ENCODE measurements at places on chromosomes 1 and 21. TPM values are rescaled to one million over a fixed set of nuclear protein-coding genes. Genes with fewer than 3 reads are reported as not detected.

DNA sequence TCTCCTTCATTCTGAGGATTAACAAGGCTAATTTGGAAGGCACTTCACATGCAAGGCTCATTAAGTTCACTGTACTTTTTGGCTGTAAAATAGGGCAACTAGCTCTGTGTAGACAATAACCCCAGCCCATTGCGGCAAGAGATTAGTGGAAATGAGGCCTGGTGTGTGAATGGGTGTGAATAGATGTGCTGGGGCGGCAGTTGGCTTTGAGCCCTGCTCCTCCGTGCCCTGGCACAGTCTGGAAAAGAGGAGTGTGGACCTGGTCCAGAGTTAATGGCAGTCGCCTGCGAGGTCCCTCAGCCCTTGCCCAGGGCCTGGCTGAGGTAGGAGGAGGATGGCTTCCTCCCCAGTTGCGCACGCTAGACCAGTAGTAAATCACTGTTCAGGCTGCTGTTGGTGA, 4.8 kb downstream of the KISS1 start:
- H3K4me1 ChIP-seq: peaks cover 6% of the 10 kb centered on the region
- no peak overlapping the region for H3K4me3 ChIP-seq
- H3K27ac ChIP-seq: no peak overlapping the region
- no peak for DNase-seq
- H3K36me3 ChIP-seq: no peaks in the 10 kb centered on the region

- H3K27me3 ChIP-seq: no peaks in the 10 kb centered on the region
- H3K4me1 ChIP-seq: no peaks in the 10 kb centered on the region
- no peaks in the 10 kb centered on the region for H3K36me3 ChIP-seq
- no peak overlapping the region for H3K4me3 ChIP-seq
- no peak overlapping the region for H3K27ac ChIP-seq
Observed at GRCh38 chr1:232034556-232034955, 408.0 kb downstream of the DISC1 start.

DNA sequence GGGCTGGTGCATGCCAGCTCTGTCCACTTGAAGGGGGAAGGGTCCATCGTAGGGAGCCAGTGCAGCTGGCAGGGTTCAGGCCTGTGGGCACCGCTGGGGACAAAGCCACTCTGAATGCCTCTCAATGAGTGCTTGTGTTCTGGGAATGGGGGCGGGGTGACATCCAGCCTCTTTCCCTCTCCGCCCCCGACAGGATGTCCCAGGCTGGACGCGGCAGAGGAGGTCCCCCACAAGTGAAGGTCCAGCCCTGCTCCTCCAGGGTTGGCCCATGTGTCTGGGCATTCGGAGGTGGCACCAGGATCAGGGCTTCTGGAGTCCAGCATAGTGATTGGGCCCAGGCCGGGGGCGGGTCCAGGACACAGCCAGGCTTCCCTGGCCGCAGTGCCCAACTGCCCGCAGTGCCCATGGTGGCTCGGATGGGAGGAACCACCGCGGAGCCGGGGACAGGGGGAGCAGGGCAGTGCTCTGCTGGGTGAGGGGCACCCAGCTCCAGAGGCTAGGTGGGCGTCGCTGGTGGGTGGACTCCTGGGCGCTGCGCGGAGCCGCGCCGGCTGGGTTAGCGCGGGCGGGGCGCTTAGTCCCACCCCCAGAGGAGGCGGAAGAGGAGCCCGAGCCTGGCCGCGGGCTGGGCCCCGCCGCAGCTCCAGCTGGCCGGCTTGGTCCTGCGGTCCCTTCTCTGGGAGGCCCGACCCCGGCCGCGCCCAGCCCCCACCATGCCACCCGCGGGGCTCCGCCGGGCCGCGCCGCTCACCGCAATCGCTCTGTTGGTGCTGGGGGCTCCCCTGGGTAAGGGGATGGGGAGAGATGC, at the start of gene SHISA4:
Gene SHISA4, plus strand, starts transcription at position 617 of the 808 bp plus-strand sequence. Its CDS starts 97 bp downstream, at position 714.
- H3K4me3 ChIP-seq: peak within 1 kb of the TSS; percentile 74
- peak within 1 kb of the TSS; percentile 86 for H3K27ac ChIP-seq
- no peak for DNase-seq
- H3K4me1 ChIP-seq: peaks cover 81% of the 10 kb centered on the region
- no peaks in the 10 kb centered on the region for H3K36me3 ChIP-seq

DNA sequence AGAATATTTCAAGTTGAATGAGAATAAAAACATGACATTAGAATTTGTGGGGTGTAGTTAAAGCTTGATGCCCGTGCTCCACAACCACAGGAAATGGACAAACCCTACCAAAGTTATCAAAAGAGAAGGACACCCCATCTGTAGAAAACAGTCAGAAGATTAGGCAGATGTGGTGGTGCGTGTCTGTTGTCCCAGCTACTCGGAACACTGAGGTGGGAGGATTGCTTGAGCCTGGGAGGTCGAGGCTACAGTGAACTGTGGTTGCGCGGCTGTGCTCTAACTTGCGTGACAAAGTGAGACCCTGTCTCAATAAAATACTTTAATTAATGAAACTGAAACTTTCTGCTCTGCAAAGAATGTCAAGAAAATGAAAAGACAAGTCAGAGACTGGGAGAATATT, 1.5 kb upstream of the SPATC1L start:
- peaks cover 7% of the 10 kb centered on the region for H3K36me3 ChIP-seq
- H3K4me1 ChIP-seq: peaks cover 63% of the 10 kb centered on the region
- H3K27ac ChIP-seq: no peak overlapping the region
- DNase-seq: peak; percentile 55
- no peak overlapping the region for H3K4me3 ChIP-seq

LY9 gene
- total RNA-seq: not detected

BSND gene
- not detected for total RNA-seq

DNA sequence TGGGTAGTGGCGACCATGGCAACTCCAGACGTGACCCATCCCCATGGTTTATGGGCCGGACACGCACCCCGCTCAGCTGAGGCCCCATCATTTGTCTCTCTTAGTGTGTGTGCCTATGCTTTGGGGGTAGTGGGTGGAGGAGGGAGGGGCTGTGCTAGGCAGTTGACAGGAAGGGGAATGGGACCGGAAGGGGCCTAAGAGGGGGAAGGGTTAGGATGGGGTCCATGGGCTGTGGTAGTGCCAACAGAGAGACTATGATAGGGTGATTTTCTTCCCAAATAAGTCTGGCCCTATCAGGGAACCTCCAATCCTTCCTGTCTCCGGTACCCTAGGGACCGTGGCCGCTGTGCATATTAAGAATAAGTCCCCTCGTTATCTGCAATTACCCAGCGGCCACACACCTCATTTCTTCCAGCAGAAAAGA, 9.9 kb downstream of the DMAP1 start:
- H3K4me3 ChIP-seq: no peak overlapping the region
- H3K36me3 ChIP-seq: peaks cover 42% of the 10 kb centered on the region
- DNase-seq: no peak
- H3K27ac ChIP-seq: no peak overlapping the region
- no peaks in the 10 kb centered on the region for H3K4me1 ChIP-seq
- no peaks in the 10 kb centered on the region for H3K27me3 ChIP-seq

DNA sequence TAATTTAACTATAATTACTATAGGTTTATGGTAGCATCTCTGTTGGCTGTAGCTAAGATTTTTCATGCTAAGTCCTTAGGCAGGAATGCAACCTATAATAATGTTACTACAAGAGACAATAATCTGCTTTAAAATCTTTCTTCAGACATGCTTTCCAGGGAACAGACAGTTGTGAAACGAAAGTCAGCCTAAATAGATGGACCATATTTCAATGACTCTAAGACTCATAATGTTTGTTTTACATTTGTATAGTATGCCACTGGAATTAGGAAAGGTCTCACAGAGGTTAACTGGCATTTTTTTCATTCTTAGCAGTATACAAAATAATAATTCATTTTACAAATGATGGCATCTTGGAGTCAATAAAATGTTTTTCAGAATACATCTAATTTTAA, 8.1 kb downstream of the RERE start:
- no peak overlapping the region for H3K4me3 ChIP-seq
- H3K4me1 ChIP-seq: peaks cover 51% of the 10 kb centered on the region
- no peak for DNase-seq
- H3K27me3 ChIP-seq: no peaks in the 10 kb centered on the region
- no peaks in the 10 kb centered on the region for H3K36me3 ChIP-seq

GRCh38 chr1:110896090-110896489, 23.1 kb downstream of the CD53 start:
- no peak for DNase-seq
- H3K4me3 ChIP-seq: no peak overlapping the region
- no peaks in the 10 kb centered on the region for H3K36me3 ChIP-seq
- H3K27ac ChIP-seq: no peak overlapping the region

CFHR4 gene
- not detected for total RNA-seq

FLG2 gene
- total RNA-seq: not detected

- H3K4me3 ChIP-seq: peak overlapping the region; percentile 81
- peaks cover 25% of the 10 kb centered on the region for H3K36me3 ChIP-seq
- no peaks in the 10 kb centered on the region for H3K27me3 ChIP-seq
- H3K27ac ChIP-seq: peak overlapping the region; percentile 95
- peaks cover 40% of the 10 kb centered on the region for H3K4me1 ChIP-seq
- no peak for DNase-seq
Observed at GRCh38 chr1:225923381-225923691, 714 bp downstream of the PYCR2 start.

ATP1A4 gene
- 0.17 TPM for total RNA-seq

DNA sequence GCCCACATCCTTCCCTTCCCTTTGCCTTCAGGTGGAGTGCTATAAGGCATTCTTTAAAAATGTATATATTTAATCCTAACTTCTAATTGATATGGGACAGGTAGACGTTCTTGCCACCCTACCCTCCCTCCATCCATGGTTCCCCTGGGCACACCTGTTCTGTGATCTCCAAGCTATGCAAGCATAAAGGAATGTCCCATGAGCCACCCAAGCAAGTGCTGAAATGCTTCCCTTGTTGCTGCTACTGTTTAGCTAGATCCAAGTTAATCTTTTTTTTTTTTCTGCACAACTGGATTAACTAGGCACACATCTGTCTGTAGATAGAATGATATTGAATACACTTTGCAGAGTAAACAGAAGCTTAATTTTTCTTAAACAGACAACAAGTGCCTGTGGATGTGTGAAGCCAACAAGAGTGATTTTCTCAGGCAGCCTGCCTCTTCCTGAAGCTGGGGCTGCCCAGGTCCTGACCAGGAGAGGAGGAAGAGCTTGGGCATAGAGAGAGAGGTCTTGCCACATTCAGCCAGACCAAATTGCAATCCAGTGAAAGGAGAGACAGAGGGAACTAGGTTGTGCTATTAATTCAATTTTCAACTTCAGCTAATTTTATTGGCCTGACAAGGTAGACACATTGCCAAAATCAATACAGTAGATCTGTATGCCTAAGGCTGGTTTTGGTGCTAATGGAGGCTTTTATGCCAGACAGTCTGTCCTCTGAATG, 28.2 kb upstream of the ATP1B1 start:
- H3K27ac ChIP-seq: no peak overlapping the region
- no peaks in the 10 kb centered on the region for H3K4me1 ChIP-seq
- DNase-seq: peak; percentile 66
- H3K36me3 ChIP-seq: no peaks in the 10 kb centered on the region
- H3K27me3 ChIP-seq: no peaks in the 10 kb centered on the region

TMEM52 gene
- 6.3 TPM for total RNA-seq

DNA sequence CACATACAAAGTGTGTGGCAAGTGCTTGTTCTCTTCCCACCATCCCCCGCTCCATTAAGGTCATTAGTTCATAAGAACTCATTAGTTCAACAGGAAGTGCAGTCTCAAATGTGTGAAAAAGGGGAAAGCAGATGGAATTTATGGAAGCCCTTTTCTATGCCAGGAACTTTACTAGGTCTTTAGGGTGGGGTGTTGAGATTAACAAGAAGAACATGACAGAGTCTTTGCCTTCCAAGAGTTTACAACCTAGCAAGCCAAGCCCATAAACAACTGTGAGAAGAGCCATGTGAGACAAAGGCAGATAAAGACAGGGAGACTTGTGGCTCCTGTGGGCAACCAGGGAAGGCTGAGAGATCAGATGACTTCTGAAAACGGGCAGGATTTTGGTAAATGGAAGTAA, 21.4 kb downstream of the PLEKHA6 start:
- H3K27ac ChIP-seq: no peak overlapping the region
- H3K4me1 ChIP-seq: peaks cover 32% of the 10 kb centered on the region
- H3K4me3 ChIP-seq: no peak overlapping the region
- no peaks in the 10 kb centered on the region for H3K36me3 ChIP-seq
- DNase-seq: no peak
- no peaks in the 10 kb centered on the region for H3K27me3 ChIP-seq

DNA sequence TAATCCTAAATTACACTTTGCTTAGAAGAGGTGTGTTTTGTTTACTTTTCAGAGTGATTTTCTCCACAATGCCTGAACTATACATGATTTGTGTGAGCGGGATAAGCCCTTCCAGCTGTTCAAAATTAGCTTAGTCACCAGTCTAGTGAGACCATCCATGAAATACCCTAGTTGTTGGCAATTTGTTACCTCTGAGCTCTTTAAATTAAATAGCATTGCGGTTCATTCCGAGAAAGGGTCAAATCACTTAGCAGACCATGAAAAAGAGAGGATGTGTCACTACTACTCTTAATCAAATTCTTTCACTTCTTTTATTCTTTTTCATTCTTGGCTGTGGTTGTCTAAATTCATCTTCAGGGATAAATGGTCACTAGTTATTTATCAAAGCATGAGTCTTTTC, 11.9 kb upstream of the VAV3 start:
- H3K36me3 ChIP-seq: no peaks in the 10 kb centered on the region
- DNase-seq: no peak
- H3K27ac ChIP-seq: no peak overlapping the region
- no peaks in the 10 kb centered on the region for H3K4me1 ChIP-seq
- H3K27me3 ChIP-seq: no peaks in the 10 kb centered on the region

DNA sequence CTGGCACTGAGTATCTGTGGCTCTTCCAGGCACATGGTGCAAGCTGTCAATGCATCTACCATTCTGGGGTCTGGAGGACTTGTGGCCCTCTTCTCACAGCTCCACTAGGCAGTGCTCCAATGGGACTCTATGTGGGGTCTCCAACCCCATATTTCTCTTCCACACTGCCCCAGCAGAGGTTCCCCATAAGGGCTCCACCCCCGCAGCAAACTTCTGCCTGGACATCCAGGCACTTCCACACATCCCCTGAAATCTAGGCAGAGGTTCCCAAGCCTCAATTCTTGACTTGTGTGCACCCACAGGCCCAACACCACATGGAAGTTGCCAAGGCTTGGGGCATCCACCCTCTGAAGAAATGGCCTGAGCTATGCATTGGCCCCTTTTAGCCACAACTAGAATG, 18.8 kb downstream of the ODF2L start:
- no peaks in the 10 kb centered on the region for H3K27me3 ChIP-seq
- DNase-seq: no peak
- H3K27ac ChIP-seq: no peak overlapping the region
- peaks cover 2% of the 10 kb centered on the region for H3K4me1 ChIP-seq
- H3K4me3 ChIP-seq: no peak overlapping the region
- H3K36me3 ChIP-seq: no peaks in the 10 kb centered on the region

DNA sequence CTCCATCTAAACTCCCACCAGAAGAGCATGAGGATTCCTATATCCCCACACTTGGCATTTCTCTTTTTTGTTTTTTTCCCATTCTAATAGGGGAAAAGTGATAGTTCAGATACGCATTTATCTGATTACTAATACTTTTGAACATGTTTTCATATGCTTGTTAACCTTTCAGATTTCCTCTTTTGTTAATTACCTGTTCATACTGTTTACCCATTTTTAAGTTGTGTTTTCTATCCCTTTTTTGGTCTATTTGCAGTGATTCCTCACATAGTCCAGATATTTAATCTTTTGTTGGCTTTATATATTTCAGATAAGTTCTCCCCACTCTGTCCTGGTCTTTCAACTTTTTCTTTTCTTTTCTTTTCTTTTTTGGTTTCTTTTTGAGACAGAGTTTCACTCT, 13.6 kb upstream of the PIGK start:
- H3K27me3 ChIP-seq: no peaks in the 10 kb centered on the region
- H3K4me1 ChIP-seq: no peaks in the 10 kb centered on the region
- no peak for DNase-seq
- H3K36me3 ChIP-seq: no peaks in the 10 kb centered on the region
- H3K4me3 ChIP-seq: no peak overlapping the region

Data from esophagus muscularis mucosa (tissue), 4 donors.